Caco-2 (cell line): ENCODE measurements at places on chromosomes 2 and 18. TPM values are rescaled to one million over a fixed set of nuclear protein-coding genes. Genes with fewer than 3 reads are reported as not detected.

The RTP5 gene
- not detected in 2 replicates for total RNA-seq

The ARL5A gene
- total RNA-seq = 51.4 and 58.3 TPM in 2 replicates

DNA sequence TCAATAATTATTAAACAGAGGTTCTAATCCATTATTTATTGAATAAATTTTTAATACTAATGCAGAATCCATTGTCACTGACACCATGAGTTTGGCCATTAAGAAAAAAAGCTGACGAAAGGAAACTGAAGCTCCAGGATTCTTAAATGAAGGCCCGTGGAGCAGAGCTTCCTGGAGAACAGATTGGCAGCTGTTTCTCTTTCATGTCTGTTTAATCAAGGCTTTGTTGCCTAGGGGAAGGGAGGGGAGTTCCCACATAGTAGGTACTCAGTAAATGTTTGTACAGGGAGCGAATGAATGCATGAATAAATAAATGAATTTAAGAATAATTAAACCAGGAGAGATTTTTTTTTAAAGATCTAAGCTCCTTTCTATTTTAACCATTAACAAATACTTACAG, 315.1 kb upstream of the KLHL29 start:
- H3K27me3 ChIP-seq = no peaks in the 10 kb centered on the region
- no peak overlapping the region for H3K27ac ChIP-seq
- peak; percentile 61 for DNase-seq
- H3K4me1 ChIP-seq = peaks cover 24% of the 10 kb centered on the region
- H3K36me3 ChIP-seq = no peaks in the 10 kb centered on the region

- no peak for DNase-seq
- no peak overlapping the region for H3K27ac ChIP-seq
- no peaks in the 10 kb centered on the region for H3K27me3 ChIP-seq
- H3K4me3 ChIP-seq = no peak overlapping the region
- H3K36me3 ChIP-seq = peaks cover 2% of the 10 kb centered on the region; the same call in 1 of the 2 replicates
These were observed 36.3 kb downstream of the HS6ST1 start for GRCh38 chr2:128282246-128282975.

DNA sequence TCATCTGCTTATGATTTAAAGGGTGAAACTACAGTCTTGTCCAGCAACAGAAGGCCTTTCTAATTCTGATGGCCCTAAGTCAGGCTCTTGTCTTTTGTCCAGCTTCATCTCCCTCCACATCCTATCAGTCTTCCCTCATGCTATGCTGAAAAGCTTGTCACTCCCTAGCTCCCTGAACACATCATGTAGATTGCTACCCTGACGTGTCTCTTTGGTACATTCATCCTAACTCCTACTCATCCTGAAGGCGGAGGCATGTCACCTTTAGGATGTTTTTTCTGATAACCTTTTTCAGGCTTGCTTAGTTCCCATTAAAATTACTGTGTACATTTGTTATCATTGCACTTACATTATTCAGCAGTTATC, 78.4 kb upstream of the ARL5A start:
- no peaks in the 10 kb centered on the region for H3K36me3 ChIP-seq
- DNase-seq = no peak
- no peak overlapping the region for H3K4me3 ChIP-seq
- no peaks in the 10 kb centered on the region; the same call in 1 of the 2 replicates for H3K27me3 ChIP-seq

DNA sequence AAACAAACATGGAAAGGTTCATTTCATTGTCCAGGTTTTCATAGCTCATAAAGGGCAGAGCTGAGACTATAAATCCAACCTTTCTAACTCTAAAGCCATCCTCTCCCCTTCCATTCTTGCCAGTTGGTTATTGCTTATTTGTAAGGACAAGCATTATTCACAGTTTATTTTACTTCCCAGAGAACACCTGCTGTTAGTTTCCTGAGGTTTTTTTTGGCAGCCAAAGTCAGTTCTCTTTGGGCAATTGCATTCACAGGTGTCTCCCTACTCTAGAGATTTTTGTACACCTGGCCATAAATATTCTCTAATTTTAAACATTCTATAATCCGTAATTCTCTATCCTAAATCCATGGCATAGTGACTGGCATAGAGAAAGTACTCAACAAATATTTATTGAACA, 87.3 kb upstream of the SPHKAP start:
- no peak for DNase-seq
- no peaks in the 10 kb centered on the region for H3K36me3 ChIP-seq
- H3K4me3 ChIP-seq = no peak overlapping the region
